Breast epithelium (tissue), 4 donors: ENCODE measurements at places on chromosomes 12 and 14.

DNA sequence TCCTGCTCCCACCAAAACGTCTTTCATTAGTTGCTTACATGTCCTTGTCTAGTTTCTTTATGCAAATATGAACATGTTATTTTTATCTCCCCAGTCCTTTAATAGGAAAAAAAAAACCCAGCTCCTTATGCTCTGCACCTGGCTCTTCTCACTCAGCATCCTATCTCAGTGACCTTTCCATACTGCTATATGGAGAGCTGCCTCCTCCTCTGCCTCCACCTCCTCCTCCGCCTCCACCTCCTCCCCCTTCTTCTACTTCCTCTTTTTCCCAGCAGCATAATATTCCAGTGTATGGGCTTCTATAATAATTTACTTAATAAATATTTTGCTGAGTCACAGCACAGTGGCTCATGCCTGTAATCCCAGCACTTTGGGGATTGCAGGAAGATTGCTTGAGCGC, 31.5 kb downstream of the ABCB9 start:
- no peak for DNase-seq

DNA sequence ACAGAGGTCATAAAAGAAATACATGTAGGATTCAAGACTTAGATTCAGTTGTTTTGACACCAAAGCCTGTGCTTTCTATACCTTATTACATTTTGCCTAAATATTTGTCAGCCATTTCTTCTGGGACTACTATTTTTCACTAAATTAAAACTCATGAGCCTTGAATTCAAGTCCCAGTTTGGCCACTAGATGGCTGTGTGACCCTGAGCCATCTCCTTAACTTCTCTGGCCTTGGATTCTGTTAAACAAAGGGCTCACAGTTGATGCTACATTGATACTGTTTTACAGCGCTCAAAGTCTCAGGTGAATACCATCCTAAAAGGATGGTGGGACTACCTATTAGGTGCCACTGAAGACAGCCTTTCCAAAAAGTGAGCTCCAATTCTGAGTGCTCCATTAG, 39.6 kb upstream of the CCDC198 start:
- DNase-seq: no peak

DNA sequence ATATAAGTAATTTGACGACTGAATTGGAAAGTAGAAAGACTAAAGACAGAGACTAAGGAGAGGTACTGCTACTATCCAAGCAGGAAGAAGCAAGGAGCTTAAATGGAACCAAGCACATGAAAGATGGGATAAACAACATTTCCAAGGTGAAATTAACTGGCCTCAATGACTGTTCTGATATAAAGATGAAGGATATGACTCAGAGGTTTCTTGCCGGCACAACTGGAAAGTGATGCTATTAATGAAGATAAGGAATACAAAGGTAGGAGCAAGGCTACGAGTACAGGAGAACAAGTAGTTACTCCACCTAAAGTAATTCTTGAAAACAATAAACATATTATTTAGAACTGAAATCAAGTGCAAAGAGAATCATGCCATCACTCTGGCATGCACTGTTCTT, 6.4 kb downstream of the SNX6 start:
- DNase-seq: no peak

DNA sequence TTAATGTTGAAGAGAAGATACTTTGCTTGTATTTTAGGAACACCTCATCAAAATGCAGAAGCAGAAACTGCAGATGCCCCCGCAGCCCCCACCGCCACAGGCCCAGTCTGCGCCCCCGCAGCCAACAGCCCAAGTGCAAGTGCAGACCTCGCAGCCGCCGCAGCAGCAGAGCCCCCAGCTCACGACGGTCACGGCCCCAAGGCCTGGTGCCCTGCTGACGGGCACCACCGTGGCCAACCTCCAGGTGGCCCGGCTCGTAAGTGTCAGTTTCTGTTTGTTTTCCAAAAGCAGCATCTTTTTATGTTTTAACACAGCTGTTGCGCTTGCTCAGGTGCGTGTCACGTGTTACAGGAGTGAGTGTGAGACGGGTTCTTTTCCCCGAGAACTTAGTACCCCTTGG, 79.5 kb downstream of the DDX51 start:
- no peak for DNase-seq

DNA sequence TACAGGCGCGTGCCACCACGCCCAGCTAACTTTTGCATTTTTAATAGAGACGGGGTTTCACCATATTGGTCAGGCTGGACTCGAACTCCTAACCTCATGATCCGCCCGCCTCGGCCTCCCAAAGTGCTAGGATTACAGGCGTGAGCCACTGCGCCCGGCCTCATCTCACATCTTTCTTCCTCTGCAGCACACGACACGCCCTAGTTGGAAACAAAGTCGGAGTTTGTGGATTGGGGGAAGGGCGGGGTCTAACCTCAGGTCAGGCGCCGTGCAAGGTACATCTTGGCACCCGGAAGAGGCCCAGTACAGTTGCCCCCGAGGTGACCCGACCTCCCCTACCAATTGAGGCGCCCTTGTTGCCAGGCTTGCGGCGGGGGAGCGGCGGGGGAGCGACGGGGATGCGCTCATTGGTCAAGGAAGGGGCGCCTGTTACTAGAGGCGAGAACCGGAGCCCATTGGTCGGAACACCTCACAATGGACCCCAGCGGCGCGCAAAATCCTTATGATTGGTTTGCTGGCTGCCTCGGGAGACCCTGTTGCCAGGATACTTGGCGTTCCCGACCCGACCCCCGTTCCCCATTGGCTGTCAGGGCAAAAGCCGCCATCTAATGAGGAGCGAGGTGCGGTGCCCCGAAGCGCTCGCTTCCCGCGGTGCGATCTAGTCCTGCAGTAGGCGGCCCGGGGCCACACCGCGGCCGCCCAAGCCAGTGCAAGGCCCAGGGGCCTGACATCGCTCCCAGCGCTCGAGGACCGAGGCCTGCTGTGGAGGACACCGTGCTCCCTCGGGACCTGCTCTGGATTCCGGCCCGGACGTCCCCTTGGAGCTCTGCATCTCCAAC, at the start of gene REC8:
Gene REC8 (plus strand): TSS at position 659 of the 839 bp plus-strand sequence. CDS start 473 bp downstream, outside the sequence.
- no peak for DNase-seq

DNA sequence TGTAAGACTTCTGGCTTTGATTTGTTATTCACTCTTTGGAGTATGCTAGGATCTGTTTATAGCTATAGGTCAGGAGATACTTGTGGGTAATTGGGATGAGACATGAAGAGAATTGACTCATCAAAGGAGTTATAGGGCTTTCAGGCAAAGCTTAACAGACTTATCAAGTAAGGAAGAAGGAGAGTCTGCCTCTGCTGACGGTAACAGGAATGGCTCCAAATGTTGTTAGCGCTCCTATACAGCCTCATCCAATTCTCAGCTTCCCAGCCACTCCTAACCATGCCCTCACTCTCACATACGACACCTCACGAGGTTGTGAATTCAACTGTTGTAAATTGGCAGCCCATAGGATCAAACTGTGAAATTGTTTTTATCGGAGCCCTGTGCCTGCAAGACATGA, 140.5 kb downstream of the KCNA5 start:
- DNase-seq: no peak

GRCh38 chr12:108635201-108635996, 1.7 kb upstream of the SELPLG start:
- DNase-seq: no peak

DNA sequence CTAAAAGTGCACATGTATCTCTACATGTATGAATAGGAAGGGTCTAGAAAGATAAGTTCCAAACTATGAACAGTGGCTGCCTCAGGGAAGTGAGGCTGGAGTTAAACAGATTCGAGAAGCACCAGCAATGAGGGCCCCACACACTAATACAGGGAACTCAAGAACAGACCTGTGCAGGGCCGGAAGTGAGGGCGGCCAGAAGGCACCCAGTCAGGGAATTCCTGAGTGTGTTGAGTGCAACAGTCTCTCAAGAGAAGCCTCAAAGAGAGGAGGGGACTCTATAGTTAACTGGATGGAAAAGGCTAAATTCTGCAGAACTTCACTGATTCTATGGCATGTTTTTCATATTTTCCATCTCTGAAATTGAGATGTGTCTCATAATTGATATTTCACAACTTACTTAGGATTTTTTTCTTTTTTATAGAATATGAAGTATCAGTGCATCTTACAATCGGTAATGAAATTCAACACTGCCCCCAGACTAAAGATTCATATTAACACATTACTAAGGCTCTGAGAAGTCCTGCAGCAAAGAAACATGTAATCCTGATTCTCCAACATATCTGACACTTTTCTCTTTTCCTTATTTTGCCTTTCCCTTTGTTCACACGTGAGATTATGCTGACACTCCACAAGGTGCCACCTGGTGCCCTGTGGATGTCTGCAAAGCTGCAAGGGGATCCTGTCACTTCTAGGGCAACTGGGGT, 61.3 kb downstream of the CHGA start:
- DNase-seq: no peak

DNA sequence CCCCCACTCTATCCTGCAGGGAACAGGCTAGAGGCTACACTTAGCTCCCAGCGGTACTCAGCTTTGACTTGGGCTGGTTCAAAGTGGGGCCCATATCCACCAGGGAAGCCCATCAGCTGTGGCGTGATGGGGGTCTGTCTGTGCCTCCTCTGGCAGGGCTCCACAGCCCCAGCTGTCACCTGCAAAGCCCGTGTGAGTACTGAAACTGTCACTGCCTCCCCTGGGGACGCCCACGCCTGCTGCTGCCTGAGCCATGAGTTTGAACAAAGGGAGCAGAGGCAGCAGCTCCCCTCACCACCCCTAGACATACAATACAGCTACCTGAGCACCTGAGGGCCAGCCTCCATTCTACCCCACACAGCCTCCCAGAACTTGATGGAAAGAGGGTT, 5.0 kb downstream of the REM2 start:
- DNase-seq: no peak

DNA sequence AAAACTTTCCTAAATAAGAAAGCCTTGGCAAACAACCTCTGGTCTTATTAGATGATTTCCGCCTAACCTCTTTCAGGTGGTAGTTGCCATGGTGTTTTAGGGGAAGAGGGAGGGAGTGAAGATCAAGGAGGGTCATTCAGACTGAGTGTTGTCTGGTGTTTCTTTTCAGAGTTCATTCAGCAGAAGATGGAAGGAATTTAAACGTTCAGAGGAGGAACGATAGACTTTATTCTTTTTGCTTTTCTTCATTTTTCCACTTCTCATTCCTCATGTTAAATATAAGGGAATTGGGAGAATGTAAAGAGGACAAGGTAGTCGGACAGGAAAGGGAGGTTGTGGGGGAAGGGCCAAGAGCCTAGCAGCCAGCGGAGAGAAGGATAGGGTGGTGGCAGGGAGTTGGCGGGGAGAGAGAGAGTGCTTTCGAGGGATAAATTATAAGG, 17.4 kb upstream of the SALL2 start:
- no peak for DNase-seq

GRCh38 chr12:125129179-125129571, 63.9 kb downstream of the AACS start:
- no peak for DNase-seq

- no peak for DNase-seq
These were observed 240.3 kb downstream of the EMP1 start for GRCh38 chr12:13436696-13437391.

DNA sequence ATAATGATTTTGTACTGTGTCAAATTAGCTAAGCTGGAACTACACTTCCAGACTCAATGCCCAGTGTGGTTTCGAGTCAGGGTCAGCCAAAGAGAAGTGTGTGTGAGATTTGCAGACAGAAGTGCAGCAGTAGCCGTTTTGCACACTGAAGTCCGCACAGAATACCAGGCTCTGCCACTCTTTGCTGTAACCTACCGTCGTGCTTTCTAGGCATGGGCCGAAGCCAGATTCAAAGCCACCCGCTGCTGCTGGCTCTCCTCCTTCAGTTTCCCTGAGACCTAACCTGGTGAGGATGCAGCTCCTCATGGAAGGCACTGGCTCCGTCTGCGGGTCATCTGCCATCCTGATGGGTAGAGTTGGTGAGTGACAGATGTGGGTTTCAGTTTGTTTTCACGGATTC, 48.8 kb downstream of the LRTM2 start:
- peak; percentile 7 for DNase-seq

GRCh38 chr12:48028541-48029431, 24.5 kb upstream of the COL2A1 start:
- DNase-seq: no peak

GRCh38 chr12:105674871-105675699, 344.6 kb downstream of the C12orf75 start:
- no peak for DNase-seq

DNA sequence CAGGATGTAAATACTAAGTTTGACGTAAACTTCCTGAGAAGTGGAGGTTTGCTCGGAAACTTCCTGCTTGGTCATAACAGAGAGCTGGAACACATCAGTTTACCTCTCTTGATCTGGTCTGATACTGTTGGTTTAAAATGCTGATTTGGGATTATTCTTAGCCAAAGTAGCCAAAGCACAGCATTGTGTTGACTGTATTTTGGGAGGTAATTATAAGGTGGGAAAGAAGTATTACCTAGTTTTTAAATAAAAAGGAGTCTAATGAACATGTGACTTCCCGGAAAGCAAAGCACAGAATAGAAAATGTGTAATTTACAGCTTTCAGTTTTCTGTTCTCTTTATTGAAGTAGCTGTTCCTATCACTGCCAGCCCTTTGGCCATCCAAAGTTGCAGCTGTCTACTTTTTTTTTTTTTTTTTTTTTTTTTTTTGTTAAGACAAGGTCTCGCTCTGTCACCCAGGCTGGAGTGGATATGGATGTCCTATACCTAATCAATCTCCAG, 52.2 kb upstream of the SRP54 start:
- no peak for DNase-seq

DNA sequence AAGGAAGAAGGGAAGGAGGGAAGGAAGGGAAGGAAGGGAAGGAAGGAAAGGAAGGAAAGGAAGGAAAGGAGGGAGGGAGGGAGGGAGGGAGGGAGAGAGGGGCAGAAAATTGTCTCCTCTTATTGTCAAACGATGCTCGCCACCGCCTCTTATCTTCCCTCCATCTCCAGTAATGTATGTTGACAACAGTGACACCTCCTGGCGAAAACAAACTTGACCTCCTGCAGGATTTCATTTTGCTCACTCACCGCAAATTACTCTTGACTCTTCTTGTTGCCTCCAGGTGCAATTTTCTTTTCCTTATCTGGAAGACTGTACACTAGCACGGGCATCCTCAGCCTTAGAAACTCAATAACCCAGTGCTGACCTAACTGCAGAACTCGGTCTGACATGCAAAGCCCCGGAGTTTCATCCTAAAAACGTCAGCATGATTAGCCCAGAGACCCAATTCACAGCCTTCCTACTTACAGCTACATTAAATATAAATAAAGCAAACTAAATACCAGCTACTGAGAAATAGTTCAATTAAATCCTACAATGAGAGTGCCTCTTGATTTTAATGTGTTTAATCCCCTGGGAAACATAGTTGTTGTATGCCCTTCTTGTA, 512.4 kb upstream of the TMPO start:
- DNase-seq: peak; percentile 30

DNA sequence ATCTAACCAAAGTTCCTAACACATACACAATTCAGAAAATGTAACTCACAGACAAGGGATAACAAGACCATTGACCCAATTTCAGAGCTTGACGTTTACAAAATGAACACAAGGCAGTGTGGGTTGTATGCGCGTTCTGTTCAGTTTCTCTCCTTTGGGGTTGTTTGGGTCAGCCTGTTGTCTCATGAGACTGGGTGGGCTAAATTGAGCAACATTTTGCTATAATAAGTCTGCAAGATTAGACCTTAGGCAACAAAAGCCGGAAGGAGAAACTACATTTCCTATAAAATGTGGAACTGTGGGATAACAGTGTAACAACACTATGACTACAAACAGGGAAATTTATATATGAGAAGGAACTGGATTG, 18.8 kb upstream of the LTA4H start:
- DNase-seq: no peak
